Adrenal gland (tissue), 19 donors: ENCODE measurements at places on chromosomes 4 and X. TPM values are rescaled to one million over a fixed set of nuclear protein-coding genes. Genes with fewer than 3 reads are reported as not detected.

The SLC26A1 gene
- 0.91 TPM for total RNA-seq

The HGFAC gene
- total RNA-seq = not detected

The TECRL gene
- total RNA-seq = 0.14 TPM

The FGF5 gene
- not detected for total RNA-seq

The TLR10 gene
- total RNA-seq = 0.19 TPM
